MCF 10A (cell line): ENCODE measurements at places on chromosomes 6 and 20.
A peak's percentile ranks its signal among the peaks of the same experiment; 100 is the strongest.

DNA sequence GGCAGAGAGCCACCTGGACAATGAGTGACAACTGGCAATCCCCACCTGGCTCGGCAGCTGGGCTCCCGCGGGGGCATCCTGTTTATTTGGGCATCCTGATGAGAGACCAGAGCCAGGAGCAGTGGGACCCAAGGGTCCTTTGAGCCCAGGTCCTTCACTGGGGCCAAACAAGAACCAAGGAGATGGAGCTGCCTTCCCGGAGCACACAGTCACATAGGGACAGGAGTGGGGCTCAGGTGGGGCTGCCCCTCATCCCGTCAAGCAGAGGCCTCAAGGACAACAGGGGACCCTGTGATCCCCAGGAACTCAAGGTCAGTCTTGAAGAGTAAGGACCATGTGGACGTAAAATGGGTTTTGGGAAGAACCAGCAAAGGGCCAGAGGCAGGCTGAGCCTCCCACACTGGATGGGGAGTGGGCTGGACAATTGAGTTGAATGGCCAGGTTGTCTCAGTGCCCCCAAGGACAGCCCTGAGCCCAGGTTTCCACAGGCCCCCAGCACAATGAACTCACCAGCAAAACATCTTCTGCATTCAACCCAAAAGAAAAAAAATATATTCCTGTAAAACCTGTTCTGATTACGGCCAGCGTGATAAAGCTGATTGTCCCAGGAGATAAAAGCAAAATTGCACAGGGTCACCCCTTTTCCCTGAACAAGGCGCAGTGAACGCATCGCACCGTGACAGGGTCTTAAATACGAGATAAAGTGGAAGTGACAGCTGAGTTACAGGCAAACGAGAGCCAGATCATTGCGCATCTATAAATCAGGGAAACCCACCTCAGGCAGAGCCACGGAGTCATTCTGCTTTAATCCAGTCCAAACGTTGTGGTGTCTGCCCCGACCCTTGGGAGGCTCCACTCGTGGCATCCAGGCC is 86.2 kb downstream of the ANKRD60 start:
- no peak for DNase-seq

DNA sequence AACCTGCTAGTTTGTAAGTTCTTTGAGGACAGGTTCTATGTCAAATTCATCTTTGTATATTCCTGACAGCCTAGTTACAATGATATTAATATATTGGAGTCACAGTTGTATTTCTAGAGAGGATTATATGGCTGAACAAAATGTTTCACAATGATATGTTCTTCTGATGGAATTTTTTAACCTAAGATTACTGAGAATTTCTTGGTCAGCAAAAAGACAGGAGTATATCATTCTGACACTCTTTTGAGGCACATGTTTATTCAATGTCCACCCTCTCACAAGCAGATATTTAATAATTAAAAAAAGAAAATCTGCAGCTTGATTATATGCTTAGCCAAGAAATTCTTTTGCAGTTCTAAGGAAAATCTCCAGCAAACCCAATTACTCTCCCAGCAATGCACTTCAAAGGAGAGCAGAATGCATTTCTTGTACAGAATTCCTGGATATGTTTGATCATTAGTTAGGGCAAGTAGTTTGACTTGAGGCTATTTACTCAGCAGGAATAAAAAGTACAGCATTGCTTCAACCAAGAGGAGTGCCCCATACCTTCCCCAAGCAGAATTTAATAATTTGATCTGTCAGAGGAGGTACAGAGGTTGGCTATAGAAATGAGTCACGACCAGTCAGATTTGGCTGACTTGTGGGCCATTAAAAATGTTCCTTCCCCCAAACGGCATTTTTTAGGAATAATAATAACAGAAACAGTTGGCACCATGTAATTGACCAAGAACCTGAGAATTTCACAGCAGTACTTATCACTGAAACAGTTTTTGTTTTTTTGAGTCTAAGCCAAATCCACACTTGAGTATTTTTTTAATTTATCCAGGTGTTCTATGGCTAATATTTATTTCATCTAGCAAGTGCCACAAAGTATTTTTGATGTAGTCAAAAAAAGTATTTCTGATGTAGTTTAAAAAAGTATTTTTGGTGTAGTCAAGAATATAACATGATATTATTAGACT is 508.1 kb upstream of the FLRT3 start:
- DNase-seq: peak; percentile 76

DNA sequence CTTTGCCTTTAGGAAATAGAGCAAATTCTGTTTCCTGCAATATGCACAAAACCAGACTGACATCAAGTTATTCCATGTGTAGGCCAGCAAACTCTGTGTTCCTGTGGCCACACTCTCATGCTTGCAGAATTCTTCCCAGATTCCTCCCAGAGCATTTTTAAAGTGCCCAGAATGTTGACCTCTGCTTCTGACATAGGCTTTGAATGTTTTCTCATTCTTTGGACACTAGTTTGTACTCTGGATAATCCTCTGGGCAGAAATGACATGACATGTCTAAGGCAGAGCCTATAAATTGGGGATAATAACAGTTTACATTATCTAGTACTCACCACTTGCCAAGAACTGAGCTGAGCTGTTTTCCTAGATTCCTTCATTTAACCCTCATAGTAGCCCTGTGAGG is 9.2 kb upstream of the EFHC1 start:
- DNase-seq: no peak

DNA sequence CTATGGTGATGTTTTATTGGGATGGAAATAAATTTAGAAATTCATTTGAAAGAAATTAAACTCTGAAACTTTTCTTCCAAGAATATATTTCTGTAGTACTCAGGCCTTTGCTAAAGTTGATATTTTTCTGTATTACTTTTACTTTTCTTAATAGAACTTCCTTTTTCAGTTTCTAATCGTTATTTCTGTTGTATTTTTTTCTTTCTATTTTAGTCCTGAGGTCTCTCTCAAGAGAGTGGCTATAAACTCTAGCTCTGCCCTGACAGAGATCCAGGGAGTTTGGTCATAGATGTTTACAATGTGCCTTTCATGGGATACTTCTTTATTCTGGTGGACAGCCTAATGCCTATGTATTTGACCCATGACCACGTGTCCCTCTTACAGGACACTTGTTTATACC is 51.0 kb downstream of the OR2B6 start:
- DNase-seq: no peak

DNA sequence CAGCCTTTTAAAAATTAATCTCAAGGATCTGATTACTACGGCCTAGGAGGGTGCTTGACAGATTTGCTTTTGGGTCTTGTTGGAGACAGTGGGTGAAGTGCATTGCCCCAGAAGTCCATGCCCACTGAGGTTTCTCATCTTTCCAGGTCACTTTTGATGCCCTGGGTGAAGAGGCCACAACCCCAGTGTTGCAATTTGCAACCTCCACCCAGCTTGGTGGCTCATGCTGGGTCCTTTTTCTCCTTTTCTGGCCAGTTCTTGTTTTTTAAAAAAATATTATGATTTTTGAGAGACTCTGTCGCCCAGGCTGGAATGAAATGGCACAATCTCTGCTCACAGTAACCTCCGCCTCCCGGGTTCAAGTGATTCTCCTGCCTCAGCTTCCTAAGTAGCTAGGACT is 9.4 kb downstream of the STX11 start:
- DNase-seq: no peak

DNA sequence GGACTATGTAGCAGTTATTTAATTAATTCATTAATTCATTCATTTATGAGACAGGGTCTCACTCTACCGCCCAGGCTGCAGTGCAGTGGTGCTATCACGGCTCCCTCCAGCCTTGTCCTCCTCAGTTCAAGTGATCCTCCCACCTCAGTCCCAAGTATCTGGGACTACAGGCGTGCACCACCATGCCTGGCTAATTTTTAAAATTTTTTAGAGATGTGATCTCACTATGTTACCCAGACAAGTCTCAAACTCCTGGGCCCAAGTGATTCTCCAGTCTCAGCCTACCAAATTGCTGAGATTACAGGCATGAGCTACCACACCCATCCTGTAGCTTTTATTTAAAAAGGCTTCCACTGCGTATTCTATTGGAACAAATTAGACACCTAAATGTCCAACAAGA is 23.4 kb downstream of the SRPK1 start:
- DNase-seq: no peak

DNA sequence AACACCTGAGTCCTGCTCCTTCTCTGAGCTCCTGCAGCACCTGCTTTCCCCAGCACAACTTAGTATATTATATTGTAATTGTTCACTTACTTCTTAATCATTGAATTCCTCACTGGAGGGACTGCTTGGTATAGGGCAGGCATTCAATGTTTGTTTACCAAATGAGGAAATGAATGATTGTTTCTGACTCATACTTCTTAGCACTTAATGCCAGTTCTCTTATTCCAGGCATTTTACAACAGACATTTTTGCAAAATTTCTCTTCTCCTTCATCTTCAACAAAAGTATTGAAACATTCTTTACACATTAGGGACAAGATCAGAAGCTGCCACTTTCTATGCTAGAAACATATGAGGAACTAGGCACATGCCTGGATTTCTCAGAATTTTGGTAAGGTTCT is 119.4 kb downstream of the TBX18 start:
- DNase-seq: peak; percentile 71

- no peak for DNase-seq
Measured at GRCh38 chr6:75818098-75818855, 69.2 kb downstream of the MYO6 start.

- DNase-seq: no peak
Measured at GRCh38 chr20:24827603-24828295, 121.3 kb upstream of the CST7 start.
